ENCODE measurements at places on chromosomes 12 and 14.

DNA sequence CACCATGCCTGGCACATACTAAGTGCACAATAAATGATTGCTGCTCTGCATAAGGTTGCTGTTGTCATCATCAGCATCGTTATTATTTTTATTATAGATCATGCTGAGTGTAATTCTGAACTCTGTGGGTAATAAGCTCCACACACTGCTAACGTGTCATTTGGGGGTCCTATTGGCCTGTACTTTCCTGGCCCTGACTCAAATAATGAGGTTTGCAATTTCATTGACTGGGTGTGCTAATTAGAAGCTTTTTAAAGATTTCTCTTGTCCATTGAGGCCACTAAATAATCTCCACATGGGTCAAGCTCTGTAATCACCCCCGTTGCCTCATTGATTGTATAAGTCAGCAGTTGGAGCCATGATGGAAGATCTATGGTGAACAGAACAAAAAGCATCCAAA lies 320.8 kb upstream of the TMPO start:
- DNase-seq: no peak

GRCh38 chr14:68182492-68182891 lies 362.9 kb downstream of the RAD51B start:
- no peak for DNase-seq

GRCh38 chr14:31419967-31420318 lies 407 bp downstream of the HEATR5A start:
- no peak for DNase-seq

DNA sequence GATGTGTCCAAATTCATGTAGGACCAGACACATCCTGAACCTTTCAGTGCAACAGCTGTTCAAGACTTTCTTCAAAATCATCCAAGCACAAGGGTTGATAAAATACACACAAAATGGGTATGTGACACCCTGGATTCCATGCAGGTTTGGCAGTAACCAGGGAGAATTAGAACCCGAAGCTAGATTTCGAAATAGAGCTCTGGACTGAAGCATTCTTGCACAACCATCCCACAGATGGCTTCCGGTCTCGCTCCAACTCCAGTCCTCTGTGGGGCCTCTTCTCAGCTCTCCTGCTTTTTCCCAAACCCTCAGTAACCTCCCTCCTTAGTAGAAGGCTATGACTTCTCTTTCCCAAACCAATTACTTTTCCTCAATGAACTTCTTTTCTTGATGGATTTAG lies 171.3 kb downstream of the TTC7B start:
- DNase-seq: no peak

- no peak for DNase-seq
Measured at GRCh38 chr12:19712041-19712440, 272.7 kb downstream of the AEBP2 start.

DNA sequence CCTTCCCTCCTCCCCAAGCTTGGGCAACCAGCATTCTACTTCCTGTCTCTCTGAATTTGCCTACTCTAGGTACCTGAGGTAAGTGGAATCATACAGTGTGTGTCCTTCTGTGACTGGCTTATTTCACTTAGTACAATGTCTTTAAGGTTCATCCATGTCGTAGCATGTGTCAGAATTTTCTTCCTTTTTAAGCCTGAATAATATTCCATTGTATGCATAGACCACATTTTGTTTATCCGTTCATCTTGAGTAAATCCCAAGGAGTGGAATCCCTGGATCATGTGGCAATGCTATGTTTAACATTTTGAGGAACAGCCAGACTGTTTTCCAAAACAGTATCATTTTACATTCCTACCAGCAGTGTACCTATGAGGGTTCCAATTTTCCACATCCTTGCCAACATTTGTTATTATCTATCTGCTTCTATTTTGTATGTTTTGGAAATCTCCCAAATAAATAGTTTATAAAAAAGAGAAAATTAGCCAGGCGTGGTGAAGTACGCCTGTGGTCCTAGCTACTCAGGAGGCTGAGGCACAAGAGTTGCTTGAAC lies 12.4 kb downstream of the HSP90AA1 start:
- DNase-seq: no peak

DNA sequence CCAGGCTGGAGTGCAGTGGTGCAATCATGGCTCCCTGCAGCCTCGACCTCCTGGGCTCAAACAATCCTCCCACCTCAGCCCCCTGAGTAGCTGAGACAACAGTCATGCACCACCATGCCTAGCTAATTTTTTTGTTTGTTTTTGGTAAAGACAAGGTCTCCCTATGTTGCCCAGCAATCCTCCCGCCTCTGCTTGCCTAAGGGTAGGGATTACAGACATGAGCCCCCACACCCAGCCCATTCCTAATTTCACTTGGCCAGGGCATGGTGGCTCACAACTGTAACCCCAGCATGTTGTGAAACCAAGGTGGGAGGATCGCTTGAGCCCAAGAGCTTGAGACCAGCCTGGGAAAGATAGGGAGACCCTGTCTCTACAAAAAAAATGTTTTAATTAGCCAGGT lies 9.1 kb downstream of the DAD1 start:
- no peak for DNase-seq

DNA sequence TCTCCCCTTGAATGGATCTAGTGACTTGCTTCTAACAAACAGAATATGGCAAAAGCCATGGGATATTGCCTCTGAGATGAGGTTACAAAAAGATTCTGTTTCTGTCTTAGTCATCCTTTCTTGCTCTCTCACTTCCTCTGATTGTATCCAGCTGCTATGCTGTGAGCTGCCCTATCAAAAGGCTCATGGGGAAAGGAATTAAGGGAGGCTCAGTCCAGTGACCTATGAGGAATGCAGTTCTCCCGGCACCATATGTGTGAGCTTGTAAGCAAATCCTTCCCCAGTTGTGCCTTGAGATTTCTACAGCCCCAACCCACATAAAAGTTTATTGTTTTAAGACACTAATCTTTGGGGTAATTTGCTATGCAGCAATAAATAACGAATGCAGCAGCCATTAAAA lies 183.1 kb downstream of the KLHL28 start:
- DNase-seq: no peak

- no peak for DNase-seq
Measured at GRCh38 chr12:108430245-108430644, 84.8 kb upstream of the FICD start.

- no peak for DNase-seq
Measured at GRCh38 chr14:79584679-79585078, 626.6 kb downstream of the DIO2 start.

GRCh38 chr12:24854908-24855307 lies 94.0 kb downstream of the BCAT1 start:
- DNase-seq: no peak

DNA sequence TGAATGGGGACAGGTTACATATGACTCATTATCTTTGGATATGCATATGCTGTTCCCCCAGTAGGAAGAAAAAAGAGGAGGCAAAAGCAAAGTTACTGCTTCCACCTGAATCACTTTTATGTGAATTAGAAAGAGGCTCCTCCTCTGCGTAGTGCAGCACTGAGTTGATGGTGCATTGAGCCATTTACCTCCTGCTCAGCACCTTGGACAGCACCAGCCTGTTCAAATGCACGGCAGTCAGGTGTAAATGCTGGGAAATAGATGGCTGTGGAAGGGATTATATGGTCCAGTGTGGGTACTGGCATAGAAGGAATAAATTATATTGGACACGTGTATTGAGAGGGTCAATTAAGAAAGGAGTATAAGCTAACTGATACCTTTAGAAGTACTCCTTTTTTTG lies 541.9 kb upstream of the SEL1L start:
- DNase-seq: no peak

DNA sequence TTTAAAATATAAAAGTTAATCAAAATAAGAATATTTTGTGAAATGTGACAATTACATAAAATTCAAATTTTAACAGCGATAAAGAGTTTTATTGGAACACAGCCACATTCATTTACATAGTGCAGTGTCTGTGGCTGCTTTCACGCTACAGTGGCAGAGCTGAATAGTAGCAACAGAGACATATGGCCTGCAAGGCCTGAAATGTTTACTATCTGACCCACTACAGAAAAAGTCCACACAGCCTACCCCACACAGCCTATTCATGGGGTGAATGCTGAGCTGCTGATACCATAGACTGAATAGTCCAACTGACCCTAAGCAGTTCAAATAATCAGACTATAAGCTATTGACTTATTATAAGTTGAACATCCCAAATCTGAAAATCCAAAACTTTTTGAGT lies 13.2 kb downstream of the GNS start:
- DNase-seq: no peak

- DNase-seq: no peak
Measured at GRCh38 chr14:68244262-68244980, 424.8 kb downstream of the RAD51B start.

GRCh38 chr12:122137681-122138080 lies 36.3 kb downstream of the IL31 start:
- DNase-seq: no peak

GRCh38 chr14:31326111-31326510 lies 94.2 kb downstream of the HEATR5A start:
- no peak for DNase-seq

- no peak for DNase-seq
Measured at GRCh38 chr14:102043251-102044025, 43.4 kb downstream of the HSP90AA1 start.

GRCh38 chr12:69898236-69898635 lies 73.2 kb downstream of the MYRFL start:
- DNase-seq: no peak

GRCh38 chr12:109619002-109619604 lies 45.5 kb downstream of the MVK start:
- DNase-seq: no peak
